ENCODE measurements at places on chromosomes 1 and 21.

- DNase-seq, result no peak
These were observed 293.7 kb downstream of the RGS7 start for GRCh38 chr1:241063276-241063675.

- DNase-seq, result no peak
These were observed 7.7 kb upstream of the CLIC4 start for GRCh38 chr1:24737368-24738117.

DNA sequence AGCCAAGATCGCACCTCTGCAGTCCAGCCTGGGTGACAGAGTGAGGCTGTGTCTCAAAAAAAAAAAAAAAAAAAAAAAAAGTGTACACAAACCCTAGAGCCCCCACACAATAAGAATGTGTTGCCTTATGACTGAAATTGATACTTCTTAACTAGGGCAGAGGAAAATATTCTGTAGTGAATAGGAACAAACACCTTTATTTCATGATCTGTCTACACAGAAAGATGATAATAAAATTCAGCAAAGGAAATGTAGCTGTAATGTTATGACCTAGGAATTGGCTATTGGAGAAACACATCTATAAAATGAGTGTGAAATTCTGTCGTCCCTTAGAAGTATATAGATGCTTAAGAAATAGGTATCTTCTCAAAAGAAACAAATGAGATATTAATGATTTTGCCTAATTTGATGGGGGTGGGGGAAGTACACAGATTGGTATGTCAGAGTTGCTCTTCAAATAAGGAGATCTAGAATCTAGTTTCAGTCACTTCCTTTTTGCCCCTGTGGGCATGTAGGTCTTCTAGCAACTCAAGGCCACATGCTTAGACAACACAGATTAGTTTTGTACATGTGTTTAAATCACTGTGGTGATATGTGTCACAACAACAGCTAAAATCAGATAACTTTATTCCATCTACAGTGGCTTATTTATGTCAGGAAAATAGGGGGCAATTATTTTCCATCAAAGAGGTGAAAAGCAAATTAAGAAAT, 10.7 kb upstream of the GPR25 start:
- DNase-seq, result no peak

- no peak for DNase-seq
These were observed 41.9 kb downstream of the SMG7 start for GRCh38 chr1:183514235-183514634.

DNA sequence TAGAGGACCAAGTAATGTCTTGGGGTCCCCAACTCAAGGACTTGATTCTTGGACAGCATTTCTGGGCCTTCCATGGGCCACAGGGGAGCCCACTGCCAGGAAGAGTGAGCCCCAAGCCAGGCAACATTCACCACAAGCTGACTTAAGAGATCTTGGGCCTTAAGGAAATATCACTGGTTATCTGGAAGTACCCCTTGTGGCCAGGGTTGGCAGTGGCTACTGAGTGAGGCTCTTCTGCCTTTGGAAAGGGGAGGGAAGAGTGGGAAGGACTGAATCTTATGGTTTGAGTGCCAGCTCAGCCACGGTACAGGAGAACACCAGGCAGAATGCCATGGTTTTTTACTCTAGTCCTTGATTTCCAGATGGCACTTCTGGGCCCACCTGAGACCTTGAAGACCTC, 228.9 kb upstream of the RGS18 start:
- no peak for DNase-seq

DNA sequence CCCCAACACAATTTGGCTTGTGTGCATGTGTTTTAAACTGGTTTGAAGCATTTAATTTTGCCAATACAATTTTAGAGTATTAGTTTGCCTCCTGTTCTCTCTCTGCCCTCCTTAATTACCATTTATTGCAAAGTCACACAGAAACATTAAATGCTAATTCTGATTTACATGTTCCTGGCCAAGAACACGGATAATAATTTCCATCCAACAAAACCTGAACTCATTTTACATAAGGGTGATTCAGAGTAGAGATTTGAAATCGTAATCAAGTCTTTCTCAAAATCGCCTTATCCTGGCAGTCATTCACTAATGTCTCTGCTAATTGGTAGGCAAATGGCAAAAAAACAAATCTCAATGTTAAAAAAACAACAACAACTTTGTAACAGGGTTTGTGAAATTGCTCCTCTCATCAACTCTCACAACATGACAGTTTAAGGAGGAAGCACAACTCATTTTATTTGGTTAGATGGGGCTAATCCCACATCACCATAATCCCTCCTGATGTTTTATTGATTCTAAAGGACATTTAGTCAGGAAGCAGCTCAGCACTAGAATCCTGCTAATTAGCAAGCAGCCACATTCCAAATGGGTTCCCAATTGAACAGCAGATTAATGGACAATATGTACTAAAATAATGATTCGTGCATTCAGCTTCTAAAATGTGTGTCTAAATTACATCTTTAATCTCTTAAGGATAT, 55.9 kb downstream of the C1orf87 start:
- no peak for DNase-seq

- DNase-seq, result no peak
These were observed 188.2 kb downstream of the PLPP3 start for GRCh38 chr1:56390934-56391731.

DNA sequence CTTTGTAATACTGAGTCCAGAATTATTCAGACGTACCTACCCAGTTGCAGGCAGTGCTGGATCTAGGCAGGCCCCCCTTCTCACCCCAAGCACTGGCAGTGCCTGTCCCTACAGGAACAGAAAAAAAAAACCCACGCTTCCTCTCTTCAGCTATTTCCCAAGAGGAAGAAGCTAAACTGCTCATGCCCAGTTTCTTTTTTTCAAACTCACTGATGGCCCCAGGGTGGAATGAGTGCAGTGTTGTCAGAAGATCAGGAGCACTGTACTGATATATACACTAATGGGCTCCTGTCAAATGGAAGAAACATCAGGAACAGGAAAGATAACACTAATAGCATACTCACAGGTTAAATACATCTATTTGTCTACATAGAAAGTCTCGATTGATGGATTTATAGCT, 28.2 kb upstream of the DOCK7 start:
- no peak for DNase-seq

- no peak for DNase-seq
These were observed 262.7 kb downstream of the MATN1 start for GRCh38 chr1:30460661-30461060.

DNA sequence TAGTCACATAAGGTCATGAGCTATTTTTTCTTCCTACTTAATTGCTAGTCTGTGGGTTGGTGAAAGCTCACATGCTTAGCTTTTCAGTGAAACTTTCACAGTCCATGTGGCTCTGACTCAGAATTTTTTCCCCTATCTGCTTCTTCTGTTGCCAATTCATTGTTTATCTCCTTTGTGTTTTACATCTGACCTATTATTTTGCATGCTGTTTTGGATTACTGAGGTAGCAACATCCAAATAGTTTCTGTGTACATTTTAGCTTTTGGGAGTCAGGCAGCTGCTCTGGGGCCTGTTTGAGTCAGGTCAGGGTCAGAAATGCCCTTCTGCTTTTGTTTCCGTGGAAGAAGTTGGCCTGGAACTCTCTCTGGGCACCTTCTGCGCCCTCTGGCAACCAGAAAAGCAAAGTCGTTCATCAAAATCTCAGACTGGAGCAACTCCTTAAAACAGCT, 40.0 kb downstream of the ROR1 start:
- no peak for DNase-seq

DNA sequence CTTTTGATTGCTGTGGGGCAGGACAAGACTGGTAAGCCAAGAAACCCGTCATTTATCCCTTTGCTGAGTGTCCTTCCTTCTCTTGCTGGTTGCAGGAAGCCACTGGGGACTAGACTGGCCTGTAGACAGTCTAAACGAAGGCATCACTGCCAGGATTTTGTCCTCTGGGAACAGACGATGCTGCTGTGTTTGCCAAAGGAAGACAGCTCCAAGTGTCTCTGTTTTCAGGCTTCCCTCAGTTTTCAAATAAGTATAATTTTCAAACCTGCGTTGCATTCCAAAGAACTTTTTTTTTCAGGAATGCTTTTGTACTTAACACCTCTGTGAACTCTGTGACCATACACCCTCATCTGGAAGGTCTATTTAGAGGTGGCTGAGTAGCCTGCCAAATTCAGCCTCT, 269.4 kb downstream of the HLX start:
- no peak for DNase-seq

- DNase-seq, result no peak
These were observed 489.3 kb upstream of the VAMP3 start for GRCh38 chr1:7281821-7282220.

GRCh38 chr1:55544826-55545225, 329.7 kb upstream of the USP24 start:
- no peak for DNase-seq

DNA sequence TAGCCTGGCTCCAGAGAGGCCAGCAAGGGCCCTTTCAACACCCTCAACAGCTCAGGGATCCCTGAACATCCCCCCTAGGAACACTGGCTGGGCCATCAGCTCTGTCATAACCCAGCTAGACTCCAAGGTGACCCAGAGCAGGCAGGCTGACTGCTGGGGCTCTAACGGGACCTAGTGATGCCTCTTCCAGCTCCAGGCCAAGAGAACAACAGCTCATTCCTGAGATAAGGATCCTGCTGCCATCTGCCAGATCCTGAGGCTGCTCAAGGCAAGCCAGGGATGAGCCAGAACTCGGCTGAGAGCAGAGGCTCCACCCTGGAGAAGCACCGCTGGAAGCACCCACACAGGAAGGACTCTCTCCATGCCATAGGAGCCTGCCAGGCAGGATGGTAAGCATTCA, 2.0 kb downstream of the VSIG8 start:
- DNase-seq, result no peak

DNA sequence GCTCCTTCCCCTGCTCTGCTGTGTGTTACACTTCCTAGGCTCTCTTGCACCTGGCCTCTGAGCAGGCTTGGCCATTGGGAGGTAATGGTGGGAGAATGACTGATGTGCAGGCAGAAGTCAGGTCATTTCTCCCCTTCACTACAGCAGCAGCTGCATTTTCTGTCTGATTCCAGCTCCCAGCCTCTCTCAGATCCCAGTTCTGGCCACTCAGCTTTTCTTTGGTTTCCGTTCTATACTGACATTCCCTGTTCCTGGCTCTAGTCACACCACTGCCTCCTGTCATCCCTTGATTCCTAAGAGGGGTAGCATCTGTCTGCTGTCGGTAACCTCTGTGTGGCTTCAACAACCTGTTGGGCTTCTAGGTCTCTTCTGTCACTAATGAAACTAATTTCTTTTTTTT, 127.7 kb upstream of the HOOK1 start:
- no peak for DNase-seq

GRCh38 chr1:225146478-225146877, 217.0 kb downstream of the DNAH14 start:
- DNase-seq, result no peak

DNA sequence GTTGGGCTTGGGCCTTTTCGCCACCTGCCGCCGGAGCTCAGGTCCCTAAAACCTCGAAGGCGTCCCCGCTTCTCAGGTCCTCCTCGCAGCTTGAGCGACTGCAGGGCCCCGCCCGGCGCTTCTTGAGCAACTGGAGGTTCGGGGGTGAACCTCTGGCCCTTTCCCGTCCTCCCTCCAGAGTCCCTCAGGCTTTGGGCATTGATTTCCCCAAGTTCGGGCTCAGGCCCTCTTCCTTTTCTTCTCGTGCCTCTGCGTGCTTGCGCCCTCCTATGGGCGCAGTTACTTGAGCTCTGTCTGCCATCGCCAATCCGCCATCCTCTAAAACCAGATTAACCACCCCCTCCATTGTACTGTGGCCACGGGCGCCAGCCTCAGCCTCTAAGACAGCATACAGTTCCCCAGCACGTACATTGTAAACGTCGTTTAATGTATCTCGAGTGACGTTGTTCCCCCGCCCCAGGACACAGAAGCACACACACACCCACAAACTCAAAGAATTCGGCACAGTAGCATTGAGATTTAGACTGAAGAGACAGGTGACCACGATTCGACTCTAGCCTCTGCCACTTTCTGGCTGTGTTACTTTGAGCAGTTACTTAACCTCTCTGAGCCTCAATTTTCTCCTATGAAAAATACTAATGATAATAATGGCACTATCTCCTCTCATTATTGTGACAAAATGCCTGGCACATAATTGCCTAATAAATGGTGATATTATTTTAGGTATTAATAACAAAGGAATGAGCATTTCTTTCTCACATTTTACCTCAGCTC, 22.6 kb downstream of the BTG2 start:
- DNase-seq, result no peak

GRCh38 chr1:47838562-47839432, 158.4 kb downstream of the TRABD2B start:
- no peak for DNase-seq

DNA sequence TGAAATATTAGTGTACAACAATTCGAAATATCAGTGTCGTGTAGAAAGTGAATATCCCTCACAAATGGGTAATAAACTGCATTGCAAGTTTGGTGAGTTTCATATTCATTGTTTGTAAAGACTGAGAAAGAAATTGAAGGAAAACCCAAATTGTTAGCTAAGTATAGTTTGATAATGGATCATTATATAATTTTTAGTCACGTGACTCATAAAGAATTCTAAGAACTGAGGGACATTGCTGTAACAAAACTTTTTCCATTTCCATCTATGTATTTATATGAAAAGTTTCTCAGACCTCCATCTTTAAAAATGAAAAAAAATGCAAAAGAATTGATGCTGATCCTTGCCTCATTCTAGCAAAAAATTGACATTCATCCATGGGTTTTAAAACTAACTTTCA, 36.0 kb upstream of the SGIP1 start:
- DNase-seq, result no peak

DNA sequence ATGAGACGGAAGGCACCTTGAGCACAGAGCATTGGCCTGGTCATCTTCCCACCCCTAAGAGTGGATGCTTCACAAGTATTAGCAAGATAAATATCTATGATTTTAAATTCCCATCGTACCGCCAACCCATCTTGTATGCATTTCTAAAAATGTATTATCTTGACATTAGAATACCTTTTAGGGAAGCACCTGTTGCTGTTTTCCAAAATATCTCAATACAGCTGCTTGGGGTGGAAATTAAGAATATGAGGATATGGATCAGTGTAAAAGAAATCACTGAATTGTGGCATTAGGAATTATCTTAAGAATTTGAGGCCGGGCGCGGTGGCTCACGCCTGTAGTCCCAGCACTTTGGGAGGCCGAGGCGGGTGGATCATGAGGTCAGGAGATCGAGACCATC, 166.3 kb downstream of the ETS2 start:
- no peak for DNase-seq

DNA sequence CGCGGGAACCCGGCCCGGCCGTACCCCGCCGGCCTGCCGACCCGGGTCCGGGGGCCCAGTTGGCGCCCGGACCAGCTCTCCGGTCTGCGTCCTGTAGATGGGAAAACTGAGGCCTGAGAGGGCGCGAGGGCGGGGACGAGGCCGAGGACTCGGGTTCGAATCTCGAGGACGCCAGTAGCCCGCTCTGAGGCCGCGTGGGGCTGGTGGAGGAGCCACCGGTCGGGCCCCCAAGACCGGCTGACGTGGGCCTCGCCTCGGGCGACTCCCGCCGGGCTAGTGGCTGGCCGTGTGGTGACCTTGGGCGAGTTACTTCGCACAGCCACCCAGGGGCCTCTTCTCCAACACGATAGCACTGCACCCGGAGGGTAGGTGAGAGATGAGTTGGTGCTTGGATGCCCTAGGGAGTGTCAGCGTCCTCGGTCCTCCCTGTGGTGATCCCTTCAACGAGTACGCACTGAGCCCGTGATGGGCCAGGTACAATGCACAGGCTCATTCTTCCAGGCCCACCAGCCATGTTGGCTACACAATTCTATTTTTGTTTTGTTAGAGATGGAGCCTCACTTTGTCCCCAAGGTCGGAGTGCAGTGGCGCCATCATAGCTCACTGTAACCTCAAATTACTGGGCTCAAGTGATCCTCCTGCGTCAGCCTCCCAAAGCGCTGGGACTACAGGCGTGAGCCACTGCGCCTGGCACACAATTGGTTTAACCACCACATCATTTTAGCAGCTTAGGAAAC, 404 bp upstream of the SCMH1 start:
- DNase-seq, result no peak
